ENCODE measurements at places on chromosomes 7 and 10.

- DNase-seq, result no peak
Observed at GRCh38 chr7:141300816-141301215, 227.0 kb downstream of the TMEM178B start.

DNA sequence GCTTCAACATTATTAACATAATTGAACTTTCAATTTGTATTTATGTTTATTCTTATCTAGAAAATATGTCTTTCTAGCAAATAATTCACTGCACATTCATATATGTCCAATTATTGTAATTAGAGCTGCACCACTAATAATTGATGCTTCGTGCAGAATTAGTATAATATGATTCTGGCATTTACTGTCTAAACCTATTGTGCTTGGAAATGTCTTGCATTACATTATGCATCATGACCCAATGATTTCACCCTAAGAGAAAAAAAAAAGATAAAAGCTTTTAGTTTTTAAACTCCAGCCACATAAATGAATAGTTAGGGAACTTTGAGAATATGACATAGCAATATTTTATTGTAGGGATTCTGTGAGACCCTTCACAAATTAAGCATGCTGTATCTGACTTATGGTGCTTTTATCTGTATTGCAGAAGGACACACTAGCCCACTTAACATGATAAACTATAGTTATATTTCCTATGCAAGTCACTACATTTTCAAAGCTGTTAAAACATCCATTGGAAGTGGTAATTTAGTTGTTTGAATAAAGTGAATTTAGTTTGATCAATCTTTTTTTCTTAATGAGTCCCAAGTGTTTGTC lies 1609.1 kb downstream of the REEP3 start:
- DNase-seq, result no peak

DNA sequence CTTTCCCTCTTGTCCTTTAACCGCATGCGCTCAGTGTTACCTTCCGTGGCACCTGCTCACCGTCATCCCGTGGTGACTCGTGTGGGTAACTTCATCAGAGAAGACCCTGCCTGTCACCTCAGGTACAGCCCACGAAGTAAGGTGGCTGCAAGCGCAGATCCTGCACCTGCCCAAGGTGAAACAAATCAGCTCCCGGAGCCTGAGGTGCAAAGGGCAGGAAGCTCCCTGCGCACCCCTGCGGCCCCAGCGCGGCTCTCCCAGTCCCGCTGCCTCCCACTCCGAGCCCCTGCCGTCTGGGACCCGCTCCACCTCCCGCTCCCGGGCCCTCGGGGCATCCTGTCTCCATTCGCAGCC lies 110.9 kb upstream of the LANCL2 start:
- DNase-seq, result no peak

GRCh38 chr7:54796853-54797252 lies 37.8 kb upstream of the SEC61G start:
- DNase-seq, result no peak

DNA sequence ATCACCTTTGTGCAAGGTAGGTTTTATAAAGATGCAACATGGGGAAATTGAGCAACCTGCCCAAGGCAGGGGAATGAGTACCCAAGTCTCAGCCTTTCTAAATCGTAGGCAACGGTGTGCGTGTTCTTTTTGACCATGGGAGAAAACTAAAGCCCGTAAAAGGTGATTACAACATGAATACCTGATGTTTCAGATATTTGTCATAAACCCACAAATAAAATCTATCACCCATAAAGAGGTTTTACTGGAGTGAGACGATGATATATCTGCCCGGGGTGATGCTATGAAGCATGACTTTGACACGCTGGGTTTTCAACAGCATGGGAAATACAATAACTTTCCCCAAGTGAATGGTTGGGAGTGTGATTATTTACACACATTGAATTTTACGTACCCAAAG lies 406.3 kb upstream of the KLF6 start:
- DNase-seq, result no peak

GRCh38 chr10:8349610-8350249 lies 295.2 kb downstream of the GATA3 start:
- DNase-seq, result no peak
